ENCODE measurements at places on chromosomes 16 and 17.
A peak's percentile ranks its signal among the peaks of the same experiment; 100 is the strongest.

DNA sequence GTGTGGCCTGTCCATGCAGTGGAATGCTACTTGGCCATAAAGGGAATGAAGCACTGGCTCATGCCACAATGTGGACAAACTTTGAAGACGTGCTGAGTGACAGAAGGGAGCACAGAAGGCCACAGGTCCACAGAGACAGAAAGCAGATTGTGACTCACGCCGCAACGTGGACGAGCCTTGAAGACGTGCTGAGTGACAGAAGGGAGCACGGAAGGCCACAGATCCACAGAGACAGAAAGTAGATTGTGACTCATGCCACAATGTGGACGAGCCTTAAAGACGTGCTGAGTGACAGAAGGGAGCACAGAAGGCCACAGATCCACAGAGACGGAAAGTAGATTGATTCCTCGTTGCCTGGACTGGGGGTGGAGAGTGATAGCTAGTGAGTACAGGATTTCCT is 19.2 kb downstream of the ZC3H18 start:
- DNase-seq = no peak

DNA sequence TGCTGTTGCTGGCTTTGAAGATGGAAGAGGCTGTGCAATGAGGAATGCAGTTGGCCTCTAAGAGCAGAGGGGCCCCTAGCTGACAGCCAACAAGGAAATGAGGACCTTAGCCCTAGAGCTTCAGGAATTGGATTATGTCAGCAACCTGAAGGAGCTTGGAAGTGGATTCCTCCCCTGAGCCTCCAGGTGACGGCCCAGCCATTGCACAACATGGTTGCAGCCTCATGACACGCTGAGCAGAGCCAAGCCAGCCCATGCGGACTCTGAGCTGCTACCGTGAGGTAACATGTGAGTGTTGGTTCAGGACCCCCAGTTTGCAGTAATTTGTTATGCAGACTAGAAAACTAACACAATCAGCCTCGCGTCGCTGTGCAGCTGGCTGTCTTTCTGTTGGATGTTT is 20.2 kb downstream of the CCDC42 start:
- DNase-seq = no peak

GRCh38 chr16:67429053-67429798 is 1.7 kb upstream of the HSD11B2 start:
- DNase-seq = no peak

DNA sequence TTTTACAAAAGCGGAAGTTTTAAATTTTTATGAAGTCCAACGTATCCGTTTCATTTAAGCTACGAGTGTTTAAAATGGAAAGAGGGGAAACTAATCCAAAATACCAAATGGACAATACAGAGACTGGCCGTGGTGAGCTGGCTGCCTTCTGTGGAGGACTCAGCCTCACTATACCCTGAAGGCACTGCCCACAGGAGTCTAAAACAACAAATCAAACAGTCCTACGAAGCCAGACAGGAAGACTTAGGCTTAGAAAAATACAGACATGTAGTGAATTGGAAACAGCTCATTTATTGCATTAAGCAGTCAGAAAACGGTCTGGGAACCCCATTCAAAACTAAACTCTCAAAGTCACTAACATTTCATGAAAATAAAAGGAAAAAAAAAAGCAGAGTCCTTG is 75.1 kb downstream of the CYTH1 start:
- DNase-seq = no peak

- no peak for DNase-seq
These were observed 110.3 kb downstream of the STX8 start for GRCh38 chr17:9465210-9465921.

GRCh38 chr16:31428638-31429247 is 583 bp upstream of the COX6A2 start:
- no peak for DNase-seq

- DNase-seq = no peak
These were observed 232.2 kb downstream of the ZNF423 start for GRCh38 chr16:49623501-49624266.

- no peak for DNase-seq
These were observed 481 bp downstream of the CNTROB start for GRCh38 chr17:7932483-7932891.

- DNase-seq = peak; percentile 70
These were observed 1.2 kb downstream of the RABEP2 start for GRCh38 chr16:28923652-28924398.

DNA sequence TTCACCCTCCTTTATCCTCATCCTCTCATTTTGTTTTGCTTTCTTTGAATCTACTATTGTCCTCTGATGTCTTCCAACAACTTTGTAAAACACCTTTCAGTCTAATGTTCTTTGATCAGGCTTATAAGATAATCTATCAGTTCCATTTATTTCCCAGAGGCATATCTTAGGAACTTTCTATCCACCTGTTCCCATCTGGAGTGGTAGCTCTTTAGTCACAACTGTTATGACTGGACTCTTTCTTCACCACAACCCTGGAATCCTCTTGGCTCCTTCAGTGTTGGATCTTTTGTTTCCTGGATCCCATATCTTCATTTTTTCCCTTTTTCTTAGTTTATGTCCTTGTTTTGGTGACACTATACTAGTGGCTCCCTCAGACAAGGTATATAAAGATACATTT is 23.5 kb downstream of the RPS6KB1 start:
- DNase-seq = no peak

DNA sequence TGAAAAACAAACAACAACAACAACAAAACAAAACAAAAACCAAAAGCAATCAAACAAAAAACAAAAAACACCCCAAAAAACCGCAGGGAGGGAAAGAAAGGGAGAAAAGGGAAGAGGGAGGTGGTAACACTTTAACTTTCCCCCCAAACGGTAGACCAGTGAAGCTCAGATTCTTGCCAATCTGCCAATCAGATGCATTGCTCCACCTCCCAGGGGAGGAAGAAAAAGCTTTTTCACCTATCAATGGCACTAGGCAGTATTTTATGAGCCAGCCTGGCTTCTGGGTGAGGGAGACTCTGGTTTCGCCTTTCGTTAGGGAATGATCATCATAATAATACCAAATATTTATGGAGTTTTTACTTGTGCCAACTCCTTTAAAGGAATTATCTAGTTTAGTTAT is 94.1 kb downstream of the GPR139 start:
- DNase-seq = no peak

DNA sequence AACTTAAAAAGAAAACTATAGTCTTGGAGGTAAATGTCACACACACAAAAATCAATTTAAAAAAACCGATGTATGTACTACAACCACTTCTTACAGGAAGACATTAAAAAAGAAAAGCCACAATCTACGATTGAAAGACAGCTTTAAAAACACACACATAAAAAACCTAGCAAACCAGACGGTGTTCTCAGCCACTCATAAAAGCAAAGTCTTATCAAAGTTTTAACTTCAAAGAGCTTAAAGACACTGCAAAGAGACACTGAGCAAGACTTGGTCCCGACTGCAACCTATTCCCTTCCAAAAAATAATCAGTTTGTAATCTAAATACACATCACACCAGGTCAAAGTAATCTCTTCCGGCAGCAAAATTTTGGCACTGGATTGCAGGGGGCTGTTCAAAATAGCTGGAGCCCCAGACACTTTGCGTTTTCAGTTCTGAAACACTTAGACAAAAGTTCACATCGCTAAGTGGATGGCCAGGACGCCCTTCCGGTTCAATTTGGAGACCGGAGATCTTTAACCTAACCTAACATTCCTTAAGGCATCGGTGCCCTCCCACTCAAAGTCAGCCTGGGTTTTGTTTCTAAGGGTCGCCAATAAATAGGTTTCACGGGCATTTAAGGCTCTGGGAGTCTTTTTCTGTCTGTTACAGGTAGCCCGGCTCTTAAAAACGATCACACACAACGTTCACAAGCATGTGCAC is 2.6 kb downstream of the ZCCHC14 start:
- DNase-seq = peak; percentile 21

- no peak for DNase-seq
These were observed 15.4 kb upstream of the CCL22 start for GRCh38 chr16:57343221-57343620.

- no peak for DNase-seq
These were observed 83.5 kb downstream of the XYLT1 start for GRCh38 chr16:17387256-17387655.

DNA sequence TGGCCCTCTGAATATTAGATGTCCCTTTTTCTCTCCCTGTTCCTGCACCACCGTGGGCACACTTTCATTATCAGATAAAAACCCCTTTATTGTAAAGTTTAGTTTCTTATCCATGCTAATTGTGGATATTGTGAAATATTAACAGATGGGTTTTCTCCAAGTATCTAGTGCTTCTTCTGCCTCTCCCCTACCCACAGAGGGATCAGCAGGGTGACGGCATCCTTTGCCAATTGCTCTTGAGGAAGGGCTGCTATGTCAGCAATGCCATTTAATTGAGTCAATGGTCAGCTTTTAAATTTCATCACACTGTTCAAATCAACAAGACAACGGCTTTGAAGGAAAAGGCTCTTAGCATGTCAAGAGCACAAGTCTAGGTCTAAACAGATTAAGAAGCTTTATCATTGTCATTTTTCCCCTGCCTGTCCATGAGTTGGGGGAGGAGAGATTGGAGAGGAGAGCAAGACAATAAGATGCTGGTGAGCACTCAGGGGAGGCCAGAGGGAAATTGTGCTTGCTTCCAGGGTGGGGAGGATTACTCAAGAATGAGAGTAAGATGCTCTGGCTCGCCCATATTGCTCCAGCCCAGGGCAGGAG is 443.0 kb upstream of the CCL2 start:
- DNase-seq = no peak

DNA sequence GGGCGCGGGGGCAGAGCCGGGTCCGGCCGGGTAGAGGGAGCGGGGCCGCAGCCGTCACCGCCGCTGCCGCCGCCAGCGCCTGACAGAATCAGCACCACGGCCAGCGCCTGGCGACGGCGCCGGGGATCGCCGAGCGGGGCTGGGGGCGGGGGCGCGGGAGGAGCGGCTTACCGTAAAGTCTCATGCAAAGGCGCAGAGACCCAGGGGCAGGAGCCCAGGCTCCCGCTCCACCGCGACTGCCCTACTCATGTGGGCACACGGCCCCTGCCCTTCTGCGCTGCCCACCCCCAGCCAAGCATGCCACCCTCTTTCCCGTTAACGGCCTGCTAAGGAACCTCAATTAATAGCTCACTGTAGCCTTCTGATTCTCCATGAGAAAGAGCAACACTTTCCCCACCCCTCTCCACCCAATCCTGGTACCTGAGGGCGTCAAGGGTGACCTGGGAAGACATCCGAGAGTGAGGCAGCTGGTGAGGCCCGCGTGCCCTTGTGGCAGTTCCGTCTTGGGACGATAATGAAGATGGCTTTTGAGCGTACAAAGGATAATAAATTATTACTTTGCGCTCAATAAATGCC is at the start of gene SEZ6:
Gene SEZ6, minus strand, starts transcription at position 98 of the 576 bp plus-strand sequence. CDS start 164 bp downstream, outside the sequence.
- peak; percentile 97 for DNase-seq

DNA sequence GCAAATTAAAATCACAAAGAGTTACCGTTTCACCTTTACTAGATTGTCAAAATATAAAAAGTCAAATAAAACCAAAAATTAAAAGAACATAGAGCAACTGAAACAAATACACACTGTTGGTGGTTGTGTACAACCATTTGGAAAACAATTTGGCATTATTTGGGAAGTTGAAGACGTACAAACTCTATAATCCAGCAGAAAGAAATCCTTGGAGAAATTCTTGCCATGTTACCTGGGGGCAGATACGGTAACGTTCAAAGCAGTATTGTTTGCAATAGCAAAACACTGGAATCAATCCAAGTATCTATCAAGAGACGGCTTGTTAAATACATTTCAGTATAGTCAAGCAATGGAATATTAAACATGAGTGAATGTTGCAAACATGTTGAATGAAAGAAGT is 56.7 kb downstream of the TBX4 start:
- DNase-seq = no peak

DNA sequence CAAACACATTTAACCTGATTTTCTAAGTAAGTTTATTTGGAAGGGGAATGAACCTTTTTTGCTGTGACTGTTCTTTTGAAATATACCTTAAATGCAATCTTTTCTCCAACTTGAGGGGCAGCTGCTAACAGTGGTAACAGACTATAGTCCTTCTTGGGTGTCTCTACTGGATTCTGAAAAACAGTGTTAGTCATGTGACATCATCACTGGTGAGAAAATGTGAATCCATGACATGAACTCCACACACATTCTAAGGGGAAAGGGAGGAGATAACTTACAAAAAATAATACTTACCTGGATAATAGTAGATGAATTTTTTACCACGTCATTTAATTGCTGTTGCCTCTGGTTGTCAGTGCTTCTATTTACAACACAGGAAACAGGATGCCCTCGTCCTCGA is 11.3 kb downstream of the COIL start:
- DNase-seq = no peak

DNA sequence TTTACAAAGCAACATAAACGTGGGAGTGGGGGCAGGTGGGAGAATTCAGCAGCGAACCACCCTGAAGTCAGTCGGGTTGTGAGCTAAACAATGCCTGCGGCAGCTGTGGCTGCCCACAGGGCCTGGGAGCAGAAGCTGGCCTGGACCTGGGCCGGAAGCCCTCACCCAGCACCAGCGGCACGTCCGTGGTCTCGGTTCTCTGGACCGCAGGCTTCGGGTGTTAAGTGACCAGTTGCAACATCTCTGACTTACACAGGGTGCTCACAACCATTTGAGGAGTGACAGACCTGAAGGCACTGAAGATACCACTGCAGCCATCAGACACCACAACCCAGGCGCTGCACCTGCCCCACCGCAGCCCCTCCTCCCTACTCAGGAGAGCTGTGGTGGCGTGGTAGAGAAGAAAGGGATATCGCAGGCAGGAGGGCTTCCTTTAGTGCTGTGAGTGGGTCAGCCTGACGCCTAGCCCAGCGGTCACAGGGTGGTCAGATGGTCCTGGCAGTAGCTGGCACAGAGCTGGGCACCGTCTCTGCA is 33.8 kb downstream of the CBFA2T3 start:
- peak; percentile 52 for DNase-seq

GRCh38 chr17:33371377-33371776 is 78.3 kb upstream of the ASIC2 start:
- DNase-seq = no peak

DNA sequence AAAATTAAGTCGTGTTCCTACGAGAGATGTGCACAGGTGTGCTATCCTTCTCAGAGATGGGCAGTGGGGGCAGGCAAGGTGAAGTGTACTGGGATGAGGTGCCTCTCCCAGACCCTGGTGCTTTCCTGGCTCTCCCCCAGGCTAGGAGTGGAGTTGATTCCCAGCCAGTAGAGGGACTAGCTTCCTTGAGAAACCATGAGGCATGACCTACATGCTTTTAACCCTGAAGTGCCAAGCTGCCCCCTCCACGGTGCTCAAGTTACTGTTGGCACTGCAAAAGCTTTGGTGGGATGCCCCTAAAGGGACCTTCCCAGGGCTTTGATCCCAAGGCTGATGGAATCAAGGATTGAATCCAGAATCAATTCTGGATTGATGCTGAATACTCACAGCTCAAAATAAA is 47.0 kb upstream of the SREBF1 start:
- DNase-seq = no peak
